T-helper 17 cell (primary cell): ENCODE measurements at places on chromosomes 3 and 15.
A peak's percentile ranks its signal among the peaks of the same experiment; 100 is the strongest.

GRCh38 chr15:38885471-38885952, 320.9 kb upstream of the RASGRP1 start:
- no peak for DNase-seq
- no peak overlapping the region for H3K27ac ChIP-seq
- no peak overlapping the region for H3K4me3 ChIP-seq
- H3K4me1 ChIP-seq: peaks cover 4% of the 10 kb centered on the region
- no peaks in the 10 kb centered on the region for H3K36me3 ChIP-seq
- H3K27me3 ChIP-seq: peaks cover 15% of the 10 kb centered on the region

GRCh38 chr3:116302087-116302747, 143.1 kb downstream of the LSAMP start:
- H3K27ac ChIP-seq: no peak overlapping the region
- H3K36me3 ChIP-seq: no peaks in the 10 kb centered on the region
- DNase-seq: no peak
- H3K27me3 ChIP-seq: no peaks in the 10 kb centered on the region
- no peaks in the 10 kb centered on the region for H3K4me1 ChIP-seq

GRCh38 chr3:49699281-49699979, 10.1 kb downstream of the RNF123 start:
- peaks cover 7% of the 10 kb centered on the region for H3K4me1 ChIP-seq
- H3K36me3 ChIP-seq: no peaks in the 10 kb centered on the region
- no peaks in the 10 kb centered on the region for H3K27me3 ChIP-seq
- DNase-seq: no peak

DNA sequence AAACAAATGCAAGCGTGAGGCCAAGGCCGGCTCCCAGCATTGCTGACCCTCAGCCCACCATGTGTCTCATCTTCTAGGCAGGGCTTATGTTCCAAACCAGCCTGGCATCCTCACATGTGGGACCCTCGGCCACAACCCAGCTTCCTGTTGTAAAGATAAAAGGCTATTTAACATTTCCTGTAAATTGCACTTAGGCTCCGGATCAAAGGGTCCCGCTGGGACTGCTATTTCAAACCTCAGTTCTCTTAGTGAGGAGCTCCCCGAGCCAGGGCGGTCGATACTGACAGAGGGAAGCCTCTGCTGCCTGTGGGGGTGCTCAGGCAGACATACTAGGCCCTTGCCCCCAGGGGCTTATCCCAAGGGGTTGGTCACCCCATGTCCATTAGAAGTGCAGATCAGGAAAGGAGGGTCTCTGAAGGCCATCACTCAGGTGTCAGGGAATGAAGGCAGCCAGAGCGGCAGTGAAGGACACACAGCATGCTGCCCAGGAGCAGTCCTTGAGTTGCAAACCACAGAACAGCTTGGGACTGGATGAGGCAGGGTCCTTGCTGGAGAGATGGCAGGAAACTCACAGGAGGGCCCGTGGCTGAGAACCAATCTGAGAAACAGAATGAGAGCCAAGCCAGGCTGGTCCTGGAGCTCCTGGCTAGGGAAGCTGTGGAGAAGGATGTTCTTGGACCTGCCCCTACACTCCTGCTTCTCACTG, 239.9 kb downstream of the TLE3 start:
- H3K27ac ChIP-seq: no peak overlapping the region
- H3K4me1 ChIP-seq: peaks cover 8% of the 10 kb centered on the region
- no peak for DNase-seq
- no peaks in the 10 kb centered on the region for H3K36me3 ChIP-seq
- no peak overlapping the region for H3K4me3 ChIP-seq

DNA sequence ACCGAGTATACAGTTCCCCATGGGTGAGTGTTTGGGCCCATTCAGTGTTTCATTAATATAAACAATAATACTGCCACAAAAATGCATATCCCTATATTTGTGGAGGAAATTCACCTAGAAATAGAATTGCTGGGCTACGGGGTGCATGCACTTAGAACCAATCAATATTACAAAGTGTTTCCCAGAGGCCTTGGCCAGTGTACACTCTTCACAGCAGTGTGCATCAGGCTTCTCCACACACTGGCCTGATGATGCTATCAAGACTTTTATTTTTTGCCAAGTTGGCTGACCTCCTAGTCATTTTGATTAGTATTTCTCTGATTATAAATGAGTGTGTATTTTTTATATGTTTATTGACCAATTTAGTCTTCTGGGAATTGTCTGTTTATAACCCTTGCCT, 323.7 kb downstream of the EPHB1 start:
- no peak for DNase-seq
- no peak overlapping the region for H3K27ac ChIP-seq
- H3K36me3 ChIP-seq: no peaks in the 10 kb centered on the region
- H3K4me1 ChIP-seq: no peaks in the 10 kb centered on the region
- no peak overlapping the region for H3K4me3 ChIP-seq

DNA sequence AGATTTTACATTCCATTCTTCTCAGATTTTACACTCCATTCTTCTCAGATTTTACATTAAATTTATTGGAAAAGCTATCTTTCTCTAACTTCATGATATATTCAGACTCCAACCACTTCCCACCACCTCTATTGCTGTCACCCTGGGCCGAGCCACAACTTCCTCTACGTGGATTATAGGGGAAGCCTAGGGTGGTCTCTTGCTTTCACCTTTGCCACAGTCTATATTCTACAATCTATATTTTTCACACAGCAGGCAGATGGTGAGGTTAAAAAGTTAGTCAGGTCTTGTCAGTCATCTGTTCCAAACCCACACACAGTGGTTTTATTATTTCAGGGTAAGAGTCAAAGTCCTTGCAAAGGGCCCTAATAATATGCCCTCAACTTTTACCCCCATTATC, 370.8 kb upstream of the SUCLG2 start:
- no peaks in the 10 kb centered on the region for H3K27me3 ChIP-seq
- H3K27ac ChIP-seq: no peak overlapping the region
- no peak overlapping the region for H3K4me3 ChIP-seq
- peaks cover 2% of the 10 kb centered on the region for H3K36me3 ChIP-seq
- DNase-seq: no peak

- peaks cover 12% of the 10 kb centered on the region for H3K4me1 ChIP-seq
- no peak overlapping the region for H3K4me3 ChIP-seq
- no peaks in the 10 kb centered on the region for H3K27me3 ChIP-seq
- H3K27ac ChIP-seq: no peak overlapping the region
- no peaks in the 10 kb centered on the region for H3K36me3 ChIP-seq
These were observed 232.2 kb downstream of the UBE2E2 start for GRCh38 chr3:23435318-23435717.

- H3K27me3 ChIP-seq: no peaks in the 10 kb centered on the region
- H3K36me3 ChIP-seq: peaks cover 12% of the 10 kb centered on the region
- H3K27ac ChIP-seq: peak overlapping the region; percentile 69
- DNase-seq: no peak
These were observed 33.3 kb downstream of the TSPAN3 start for GRCh38 chr15:77037388-77038209.

- H3K27ac ChIP-seq: no peak overlapping the region
- peaks cover 10% of the 10 kb centered on the region for H3K4me1 ChIP-seq
- H3K36me3 ChIP-seq: peaks cover 5% of the 10 kb centered on the region
- DNase-seq: no peak
These were observed 37.3 kb upstream of the PTPN23 start for GRCh38 chr3:47343471-47343971.

GRCh38 chr3:189727158-189727557, 96.0 kb downstream of the TP63 start:
- no peaks in the 10 kb centered on the region for H3K36me3 ChIP-seq
- no peak overlapping the region for H3K27ac ChIP-seq
- DNase-seq: no peak
- no peak overlapping the region for H3K4me3 ChIP-seq

DNA sequence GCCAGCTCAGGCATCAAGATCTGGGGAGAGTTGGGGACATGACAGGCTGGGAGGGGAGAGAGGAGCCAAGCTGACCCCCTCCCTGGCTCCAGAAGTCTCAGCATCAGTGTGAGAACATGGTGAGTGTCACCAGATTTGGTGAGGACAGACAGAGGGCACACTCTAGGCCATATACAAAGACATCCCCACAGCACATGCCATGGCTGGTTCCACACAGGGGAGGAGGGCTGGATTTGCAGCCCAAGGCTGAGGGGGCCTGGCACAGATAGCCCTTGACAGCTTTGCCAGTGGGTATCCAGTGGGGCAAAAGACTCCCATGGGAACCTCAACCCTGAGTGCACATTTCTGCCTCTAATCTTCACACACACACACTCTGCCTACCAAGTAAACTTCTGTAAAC, 10.1 kb upstream of the ANKRD63 start:
- no peak overlapping the region for H3K4me3 ChIP-seq
- H3K27me3 ChIP-seq: no peaks in the 10 kb centered on the region
- peaks cover 6% of the 10 kb centered on the region for H3K36me3 ChIP-seq
- no peak for DNase-seq
- peaks cover 6% of the 10 kb centered on the region for H3K4me1 ChIP-seq

DNA sequence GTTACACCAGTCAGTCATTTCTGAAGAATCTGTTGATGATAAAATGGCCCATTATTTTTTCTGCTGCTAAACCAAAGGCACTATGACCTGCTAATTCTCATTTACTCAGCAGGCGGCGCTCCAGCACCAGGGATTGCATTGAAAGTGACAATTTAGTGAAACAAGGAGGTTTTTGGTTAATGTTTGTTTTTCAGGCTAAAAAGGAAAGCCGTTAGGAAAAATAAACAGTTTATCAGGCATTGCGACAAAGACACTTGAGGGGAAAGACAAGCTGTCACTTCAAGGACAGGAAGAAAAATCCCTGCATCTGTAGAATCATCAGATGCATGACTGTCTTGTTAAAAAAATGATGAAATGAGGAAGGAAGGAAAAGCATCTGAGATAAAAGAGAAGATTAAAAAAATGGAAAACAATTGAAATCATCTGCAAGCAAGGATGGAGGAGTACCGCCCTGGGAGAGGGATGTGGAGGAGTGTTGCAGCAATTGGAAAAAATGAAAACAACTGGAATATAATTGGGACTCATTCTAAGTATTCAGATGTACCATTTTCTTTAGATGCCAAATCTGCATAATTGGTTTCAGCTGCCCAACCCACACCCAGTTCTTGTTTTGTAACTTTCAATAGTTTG, 54.0 kb downstream of the NR1D2 start:
- peak; percentile 31 for DNase-seq
- no peak overlapping the region for H3K4me3 ChIP-seq
- peaks cover 5% of the 10 kb centered on the region for H3K27me3 ChIP-seq
- H3K4me1 ChIP-seq: peaks cover 4% of the 10 kb centered on the region
- H3K36me3 ChIP-seq: no peaks in the 10 kb centered on the region

GRCh38 chr3:115160295-115160694, 13.2 kb upstream of the ZBTB20 start:
- H3K4me3 ChIP-seq: no peak overlapping the region
- no peak for DNase-seq
- peaks cover 2% of the 10 kb centered on the region for H3K36me3 ChIP-seq
- H3K4me1 ChIP-seq: peaks cover 9% of the 10 kb centered on the region

GRCh38 chr3:124229836-124230235, 237.9 kb upstream of the ROPN1 start:
- H3K27me3 ChIP-seq: peaks cover 31% of the 10 kb centered on the region
- H3K27ac ChIP-seq: no peak overlapping the region
- H3K4me1 ChIP-seq: no peaks in the 10 kb centered on the region
- DNase-seq: no peak
- H3K36me3 ChIP-seq: no peaks in the 10 kb centered on the region

GRCh38 chr3:51146781-51147180, 238.3 kb upstream of the MANF start:
- H3K27me3 ChIP-seq: no peaks in the 10 kb centered on the region
- no peak overlapping the region for H3K4me3 ChIP-seq
- no peak overlapping the region for H3K27ac ChIP-seq
- no peaks in the 10 kb centered on the region for H3K36me3 ChIP-seq
- DNase-seq: no peak
- H3K4me1 ChIP-seq: peaks cover 6% of the 10 kb centered on the region

DNA sequence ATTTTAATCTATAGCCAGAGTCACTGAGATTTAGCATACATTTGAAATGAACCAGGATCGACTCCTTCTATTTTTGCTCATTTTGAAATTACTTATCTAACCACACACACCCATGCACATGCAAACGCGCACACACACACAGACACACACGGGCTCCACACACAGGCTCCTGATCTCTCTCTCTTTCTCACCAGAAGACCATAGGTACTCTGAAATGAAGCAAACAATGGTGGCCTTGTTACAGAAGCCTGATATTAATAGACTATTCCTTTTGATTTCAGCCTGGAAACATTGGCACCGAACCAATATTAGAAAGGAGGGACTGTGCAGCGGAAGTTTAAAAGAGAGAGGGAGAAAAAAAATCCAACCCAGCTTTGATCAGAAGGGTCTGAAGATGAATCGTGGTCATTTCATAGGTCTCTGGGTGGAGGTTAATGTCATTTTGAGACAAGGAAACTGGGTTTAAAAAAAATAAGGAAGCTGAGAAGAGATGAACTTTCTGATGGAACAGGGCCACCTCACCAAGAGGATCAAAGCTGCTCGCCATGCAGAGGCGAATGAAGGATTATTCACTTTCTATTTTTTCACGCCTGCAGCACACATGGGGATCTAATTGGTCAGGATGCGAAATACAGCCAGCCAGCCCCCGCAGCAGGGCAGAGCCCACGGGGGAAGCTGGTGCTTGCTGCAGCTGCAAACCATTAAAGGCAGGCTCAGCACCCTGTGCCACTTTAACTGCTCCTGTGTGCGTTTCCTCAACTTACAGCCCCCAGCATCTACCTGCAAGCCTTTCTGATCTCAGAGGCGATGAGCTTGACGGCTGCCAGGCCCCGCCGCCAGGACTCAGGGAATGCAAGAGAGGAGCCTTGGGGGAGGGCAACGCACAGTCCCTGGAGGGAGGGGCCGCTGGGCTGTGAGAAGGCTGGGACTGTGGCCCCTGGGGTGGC, 88.8 kb downstream of the HES1 start:
- H3K4me1 ChIP-seq: peaks cover 18% of the 10 kb centered on the region
- no peak overlapping the region for H3K27ac ChIP-seq
- peaks cover 61% of the 10 kb centered on the region for H3K27me3 ChIP-seq

- peaks cover 6% of the 10 kb centered on the region for H3K4me1 ChIP-seq
- no peak for DNase-seq
- no peak overlapping the region for H3K27ac ChIP-seq
- no peaks in the 10 kb centered on the region for H3K36me3 ChIP-seq
These were observed 13.9 kb downstream of the CRYBG3 start for GRCh38 chr3:97835761-97836160.

DNA sequence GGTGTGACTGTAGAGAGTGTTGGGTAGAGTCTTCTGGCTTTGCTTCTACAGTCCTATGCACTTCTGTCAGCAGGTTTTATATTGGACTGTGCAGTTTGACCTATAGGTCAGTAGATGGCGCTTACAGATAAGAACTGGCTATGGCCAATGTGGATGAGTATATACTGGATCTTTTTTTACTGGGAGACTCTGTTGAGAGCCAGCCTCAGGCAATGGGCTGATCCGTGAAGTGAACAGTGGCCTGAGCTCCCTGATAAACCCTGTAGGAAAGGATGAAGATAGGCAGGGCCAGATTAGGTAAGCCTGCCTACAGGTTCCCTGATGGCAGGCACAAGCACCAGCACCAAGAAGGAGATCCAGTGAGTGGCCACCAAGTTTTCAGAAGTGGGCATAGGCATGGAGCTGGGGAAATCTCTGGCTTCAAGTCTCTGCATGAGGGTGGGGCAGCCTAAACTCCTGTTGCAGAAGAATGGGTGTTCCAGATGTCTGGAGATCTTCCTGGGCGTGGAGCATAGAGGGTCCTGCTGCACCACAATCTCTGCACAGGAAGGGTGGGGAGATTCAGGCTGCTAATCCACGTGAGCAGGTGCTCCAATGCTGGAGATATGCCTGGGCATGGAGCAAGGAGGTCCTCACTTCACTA, 326.0 kb upstream of the SGO1 start:
- H3K36me3 ChIP-seq: no peaks in the 10 kb centered on the region
- no peaks in the 10 kb centered on the region for H3K27me3 ChIP-seq
- no peak for DNase-seq

GRCh38 chr3:136186344-136186743, 9.8 kb downstream of the MSL2 start:
- H3K36me3 ChIP-seq: no peaks in the 10 kb centered on the region
- DNase-seq: no peak
- peaks cover 55% of the 10 kb centered on the region for H3K4me1 ChIP-seq
